Muscle of leg (tissue), 16 donors: ENCODE measurements at places on chromosomes 12 and 14. TPM values are rescaled to one million over a fixed set of nuclear protein-coding genes. Genes with fewer than 3 reads are reported as not detected.

GRCh38 chr14:57769863-57770523, 95.9 kb downstream of the SLC35F4 start:
- no peak for DNase-seq

GRCh38 chr12:49264466-49264872, 413 bp upstream of the TUBA1C start:
- DNase-seq, result no peak

Gene TTC7B
- 44.7 TPM for polyA plus RNA-seq

Gene RNASE7
- not detected for polyA plus RNA-seq

Gene C12orf50
- 0.28 TPM for polyA plus RNA-seq

Gene LRP10
- polyA plus RNA-seq, result 34.1 TPM

DNA sequence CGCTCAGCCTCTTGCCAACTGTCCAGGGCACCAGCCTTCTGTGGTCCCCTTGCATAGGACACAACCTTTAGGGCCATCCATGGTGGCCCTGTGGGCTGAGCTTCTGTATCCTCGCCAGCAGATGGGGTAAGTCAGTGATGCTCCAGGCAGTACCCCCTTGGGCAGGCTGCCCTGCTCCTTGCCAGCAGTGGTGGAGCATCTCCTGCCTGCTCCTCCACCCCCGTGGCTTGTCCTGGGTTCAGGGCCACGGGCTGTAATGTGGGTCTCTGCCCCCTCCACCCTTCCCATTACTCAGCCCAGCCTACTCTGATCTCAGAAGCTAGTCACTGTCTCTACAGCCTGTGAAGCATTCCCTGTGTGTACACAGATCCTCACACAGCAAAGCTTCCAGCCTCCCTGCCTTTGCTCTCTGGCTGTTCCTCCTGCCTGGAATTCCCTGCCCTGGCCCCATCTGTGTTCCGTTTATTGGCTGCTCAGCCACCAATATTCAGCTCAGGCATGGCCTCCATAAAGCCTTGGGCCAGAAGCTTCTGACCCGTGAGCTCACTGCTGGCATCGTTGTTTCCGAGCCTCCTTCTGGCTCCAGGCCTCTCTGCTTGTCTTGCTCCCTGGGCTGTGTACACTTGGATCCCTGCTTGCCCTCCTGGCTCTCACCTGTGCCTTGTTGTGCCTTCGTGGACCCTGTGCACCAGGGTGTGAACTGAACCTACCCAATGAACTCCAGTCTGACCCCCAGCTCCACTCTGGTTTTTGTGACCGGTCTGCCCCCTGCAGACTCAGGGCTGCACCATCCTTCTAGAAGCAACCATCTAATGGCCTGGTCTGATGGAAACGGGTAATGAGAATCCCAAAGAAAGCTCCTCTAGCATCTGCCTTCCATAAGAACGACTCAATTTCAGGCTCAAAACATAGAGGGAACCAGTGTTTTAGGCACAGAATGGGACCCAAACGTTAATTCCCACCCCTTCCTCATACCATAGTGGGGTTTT, 177.0 kb upstream of the PRMT8 start:
- DNase-seq, result peak; percentile 92

GRCh38 chr14:90996967-90997366, 63.5 kb downstream of the RPS6KA5 start:
- no peak for DNase-seq

- peak; percentile 93 for DNase-seq
These were observed 51.9 kb upstream of the TSPAN11 start for GRCh38 chr12:30874455-30875321.

DNA sequence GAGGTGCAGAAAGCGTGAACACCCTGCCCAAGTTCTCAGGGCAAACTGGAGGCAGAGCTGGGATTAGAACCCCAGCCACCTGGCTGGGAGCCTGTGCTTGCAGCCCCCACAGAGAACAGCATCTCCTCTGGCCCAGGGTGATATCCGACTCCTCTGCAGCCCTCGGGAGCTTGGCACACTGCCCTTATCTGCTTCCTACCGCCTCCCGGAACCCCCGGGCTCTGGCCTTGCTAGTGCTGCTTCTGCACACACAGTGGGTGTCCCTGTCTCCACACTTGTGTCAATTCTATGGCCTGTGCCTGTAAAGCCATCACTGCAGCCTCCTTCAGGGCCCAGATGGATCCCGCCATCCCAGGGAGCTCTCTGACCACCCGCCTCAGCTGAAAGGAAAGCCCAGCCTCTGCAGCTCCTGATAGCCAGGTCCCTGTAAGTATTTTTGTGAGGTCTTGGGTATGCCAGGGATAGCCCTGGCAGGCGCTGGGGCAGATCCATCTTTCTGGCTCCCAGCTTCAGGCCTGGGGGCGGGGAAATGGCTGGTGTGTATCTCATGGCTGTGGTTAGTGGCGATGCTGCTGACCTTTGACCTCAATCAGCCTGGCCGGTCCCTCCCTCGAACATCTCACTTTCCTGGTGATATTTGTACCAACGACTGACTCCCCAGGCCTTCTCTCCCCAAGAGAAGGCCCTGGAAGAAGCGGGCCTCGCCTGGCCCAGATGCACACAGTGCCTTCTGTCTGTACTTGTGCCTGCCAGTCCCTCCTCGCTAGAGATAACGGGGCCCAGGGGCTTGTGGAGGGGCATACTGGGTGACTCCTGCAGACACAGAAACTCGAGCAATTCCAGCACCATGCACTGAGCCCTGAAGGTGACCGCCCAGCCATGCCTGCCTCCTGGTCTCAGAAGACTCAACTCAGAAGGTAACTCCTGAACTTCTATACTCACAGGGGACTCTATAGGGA, 183.8 kb downstream of the CALM1 start:
- peak; percentile 55 for DNase-seq
